AG04450 (cell line): ENCODE measurements at places on chromosomes 3 and 15. TPM values are rescaled to one million over a fixed set of nuclear protein-coding genes. Genes with fewer than 3 reads are reported as not detected.

Gene RGMA
- polyA plus RNA-seq, result 0.17 and 0.36 TPM in 2 replicates

Gene MITF
- 32.2 and 32.5 TPM in 2 replicates for polyA plus RNA-seq

DNA sequence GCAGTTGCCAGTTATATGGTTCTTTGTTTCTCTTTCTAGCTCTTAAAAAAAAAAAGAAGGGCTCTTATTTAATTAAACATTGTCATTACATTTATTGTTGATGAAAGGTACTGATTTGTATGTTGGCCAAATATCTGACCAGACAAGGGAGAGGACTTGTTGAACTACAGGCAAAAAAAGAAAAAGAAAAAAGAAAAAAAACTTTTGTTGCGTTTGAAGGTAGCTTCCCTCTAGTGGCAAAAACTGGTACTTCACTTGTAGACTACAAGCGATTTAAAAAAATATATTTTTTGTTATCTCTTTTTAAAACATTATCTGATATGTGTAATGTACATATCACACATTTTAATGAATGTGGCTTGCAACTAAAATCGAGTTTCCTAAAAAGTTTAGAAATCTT lies 280.6 kb downstream of the ROBO2 start:
- peak; percentile 33 for DNase-seq

Gene STRIT1
- not detected in 2 replicates for polyA plus RNA-seq

Gene GOLIM4
- polyA plus RNA-seq, result 27.9 and 34.4 TPM in 2 replicates

- DNase-seq, result peak; percentile 27
These were observed 33.6 kb downstream of the MORF4L1 start for GRCh38 chr15:78906316-78906620.

Gene LRRIQ4
- polyA plus RNA-seq, result not detected in 2 replicates

DNA sequence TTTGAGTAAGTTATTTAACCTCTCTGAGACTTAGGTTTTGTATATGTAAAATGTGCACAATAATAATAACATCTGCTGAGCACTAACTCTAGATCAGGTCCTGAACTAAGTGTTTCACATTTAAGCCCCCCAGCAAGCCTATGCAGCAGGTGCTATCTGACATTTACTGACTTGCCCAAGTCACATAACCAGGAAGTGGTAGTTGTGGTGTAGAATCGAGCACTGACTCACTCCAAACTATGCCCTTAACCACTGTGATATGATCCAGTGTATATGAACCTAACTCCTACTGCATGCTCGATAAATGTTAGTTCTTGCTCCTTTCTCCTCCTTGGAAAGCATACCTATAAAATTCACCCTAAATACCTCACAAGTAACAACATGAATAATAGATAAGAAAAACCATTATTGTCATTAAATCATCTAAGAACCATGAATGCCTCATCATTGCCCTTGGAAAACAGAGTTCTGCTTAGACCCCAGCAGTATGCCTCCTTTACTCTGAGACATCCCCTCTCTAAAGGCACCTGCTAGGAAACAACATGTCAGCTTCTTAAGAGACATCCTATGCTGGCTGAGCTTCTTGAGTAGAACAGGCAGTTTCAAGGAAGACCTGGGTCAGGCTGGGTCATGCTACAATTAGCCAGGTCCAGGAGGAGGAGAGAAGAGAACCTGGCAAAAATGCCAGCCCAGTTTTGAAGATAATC lies 3.0 kb upstream of the SHC4 start:
- peak; percentile 78 for DNase-seq

DNA sequence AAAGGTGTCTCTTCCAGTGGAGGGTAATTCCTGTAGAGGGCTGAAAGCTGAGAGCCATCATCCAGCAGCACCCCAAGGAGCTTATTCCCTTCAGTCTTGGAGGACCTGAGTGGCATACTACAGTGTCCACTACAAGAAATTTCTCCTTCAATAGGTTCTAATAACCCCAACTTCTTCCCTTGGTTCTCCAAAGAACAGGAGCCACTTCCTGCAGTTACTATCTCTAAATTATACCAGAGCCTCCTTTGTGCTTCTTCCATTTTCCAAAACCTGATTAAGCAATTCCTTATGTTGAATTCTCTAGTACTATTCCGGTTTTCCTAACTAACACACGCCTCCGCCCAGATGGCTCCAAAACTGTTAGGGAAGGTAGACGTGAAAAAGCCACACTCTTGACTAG lies 50.4 kb downstream of the DCLK3 start:
- DNase-seq, result no peak

DNA sequence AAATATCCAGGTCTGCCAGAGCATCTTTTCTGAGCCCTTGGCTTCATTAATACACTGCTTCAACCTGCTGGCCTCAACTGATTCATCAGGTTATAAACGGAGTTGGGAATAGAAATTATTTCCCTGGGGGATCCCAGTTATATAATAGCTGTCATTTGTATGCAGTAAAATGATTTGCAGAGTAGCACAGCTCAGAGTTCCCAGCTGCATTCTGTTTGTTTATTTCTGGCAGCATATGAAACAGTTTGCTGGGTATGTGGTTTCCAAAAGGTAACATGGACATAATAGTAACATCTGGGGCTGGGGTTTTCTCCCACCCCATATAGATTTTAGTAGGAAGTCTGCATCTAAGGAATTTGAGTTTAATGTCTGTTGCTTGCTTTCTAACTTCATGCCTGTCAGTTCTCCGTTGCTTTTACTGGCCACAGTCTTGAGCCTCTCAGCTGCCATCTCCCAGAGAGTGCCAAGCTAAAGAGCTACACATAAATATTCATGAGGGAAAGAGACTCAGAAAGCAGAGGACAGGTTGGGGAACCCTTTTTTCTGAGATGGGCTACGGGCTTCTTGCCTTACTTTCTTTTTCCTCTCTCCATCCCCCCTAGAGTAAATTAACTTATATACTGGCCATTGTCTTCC lies 124.6 kb downstream of the TMEM108 start:
- DNase-seq, result no peak

GRCh38 chr3:98806521-98806920 lies 43.4 kb downstream of the ST3GAL6 start:
- DNase-seq, result no peak

Gene A4GNT
- polyA plus RNA-seq, result not detected in 2 replicates

GRCh38 chr3:81910244-81910852 lies 148.9 kb upstream of the GBE1 start:
- no peak for DNase-seq

Gene NRG4
- polyA plus RNA-seq, result not detected in 2 replicates

GRCh38 chr15:78661001-78661400 lies 20.0 kb upstream of the CHRNB4 start:
- DNase-seq, result no peak

DNA sequence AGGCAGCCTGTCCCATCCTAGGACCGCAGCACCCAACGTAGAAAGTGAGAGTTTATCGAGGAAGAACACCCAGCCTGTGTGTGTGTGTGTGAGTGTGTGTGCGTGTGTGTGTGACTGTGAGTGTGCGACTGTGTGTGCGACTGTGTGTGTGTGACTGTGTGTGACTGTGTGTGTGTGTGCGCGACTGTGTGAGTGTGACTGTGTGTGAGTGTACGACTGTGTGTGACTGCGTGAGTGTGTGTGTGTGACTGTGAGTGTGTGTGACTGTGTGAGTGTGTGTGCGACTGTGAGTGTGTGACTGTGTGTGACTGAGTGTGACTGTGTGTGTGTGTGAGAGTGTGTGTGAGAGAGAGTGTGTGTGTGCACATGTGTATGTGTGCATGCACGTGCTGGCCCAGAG lies 15.1 kb upstream of the DLL4 start:
- no peak for DNase-seq

GRCh38 chr15:89167267-89168176 lies 53.9 kb downstream of the RLBP1 start:
- DNase-seq, result no peak

Gene CACNA2D3
- 0.24 and 0.32 TPM in 2 replicates for polyA plus RNA-seq

Gene PIF1
- polyA plus RNA-seq, result 5.6 and 6.2 TPM in 2 replicates

Gene LRTM1
- polyA plus RNA-seq, result not detected in 2 replicates

Gene TMEM212
- polyA plus RNA-seq, result not detected in 2 replicates

Gene GOLGA6A
- not detected in 2 replicates for polyA plus RNA-seq

Gene ZNF620
- polyA plus RNA-seq, result 0.69 and 0.77 TPM in 2 replicates

DNA sequence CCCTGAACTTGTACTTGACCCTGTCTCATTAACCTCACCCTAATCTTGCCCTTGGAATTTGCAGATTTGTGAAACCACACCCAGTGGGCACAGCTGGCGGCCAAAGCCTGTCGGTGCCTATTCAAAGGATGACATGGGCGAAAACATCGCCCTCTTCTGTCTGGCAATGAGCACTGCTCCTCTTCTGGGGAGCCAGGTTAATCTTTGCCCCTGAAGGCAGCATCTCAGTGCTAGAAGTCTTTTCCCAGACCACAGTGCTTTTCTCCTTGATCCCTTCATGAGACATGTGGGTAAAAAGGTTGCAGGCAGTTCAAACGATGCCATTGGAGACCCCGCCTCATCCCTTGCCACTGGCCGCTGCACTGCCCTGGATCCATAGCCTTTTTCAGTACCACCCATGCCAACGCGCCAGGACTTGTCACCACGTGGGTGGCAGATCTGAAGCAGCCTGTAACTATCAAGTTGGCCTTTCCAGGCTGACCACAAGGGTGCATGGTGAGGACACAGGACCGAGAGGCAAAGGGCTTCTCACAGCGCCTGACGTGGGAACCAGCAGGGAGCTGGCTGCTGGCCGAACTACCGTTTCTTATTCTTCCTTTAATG lies 6.5 kb upstream of the DNASE1L3 start:
- no peak for DNase-seq

Gene GOLGA8S
- 0.02 and 0.04 TPM in 2 replicates for polyA plus RNA-seq

DNA sequence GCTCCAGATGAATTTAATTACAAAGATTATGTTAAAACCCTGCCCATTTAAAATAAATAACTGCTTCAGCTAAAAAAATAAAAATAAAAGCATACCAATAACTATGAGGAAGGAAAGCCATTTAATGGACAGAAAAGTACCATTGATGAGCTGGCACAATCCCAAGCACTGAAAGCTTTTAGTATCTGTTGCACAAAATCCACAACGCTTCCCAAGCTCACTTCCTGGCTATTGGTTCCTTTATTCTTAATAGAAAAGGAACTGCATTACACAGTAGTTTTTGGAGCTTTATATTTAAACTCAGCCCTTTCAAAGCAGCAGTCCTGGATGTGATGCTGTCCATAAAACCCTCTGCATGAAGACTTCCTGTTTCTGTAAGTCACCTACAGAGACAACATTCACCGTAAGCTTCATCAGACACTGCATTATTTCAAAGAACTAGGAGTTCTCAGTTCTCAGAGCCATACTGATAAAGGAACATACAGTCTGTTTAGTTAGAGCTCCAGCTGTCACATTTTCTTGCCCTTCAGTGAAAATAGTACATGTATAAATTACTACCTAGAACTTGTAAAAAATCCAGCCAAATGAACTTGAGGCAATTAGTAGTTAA lies 81.5 kb downstream of the CSNK1G1 start:
- no peak for DNase-seq

GRCh38 chr15:31360843-31361763 lies 34.5 kb downstream of the KLF13 start:
- no peak for DNase-seq

DNA sequence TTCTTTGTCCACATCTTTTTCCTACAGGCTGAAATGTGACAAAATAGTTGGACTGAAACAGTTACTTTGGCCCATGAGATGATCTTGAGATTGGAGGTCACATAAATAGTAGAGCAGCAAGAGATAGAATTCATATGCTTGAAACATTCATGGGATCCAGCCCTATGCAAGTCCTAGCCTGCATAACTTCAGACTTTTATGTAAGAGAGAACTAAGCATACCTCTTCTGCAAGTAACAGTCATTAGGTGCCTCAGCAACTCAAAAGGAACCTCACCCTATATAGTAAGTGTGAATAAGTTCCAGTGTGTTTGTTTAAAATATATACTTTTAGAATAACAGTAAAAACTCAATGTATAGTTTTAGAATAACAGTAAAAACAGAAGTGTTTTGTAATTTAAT lies 138.0 kb upstream of the P2RY1 start:
- no peak for DNase-seq
